Stomach (tissue), 19 donors: ENCODE measurements at places on chromosomes 7 and 10. TPM values are rescaled to one million over a fixed set of nuclear protein-coding genes. Genes with fewer than 3 reads are reported as not detected.

The GPR26 gene
- not detected for total RNA-seq

The AKR1C8 gene
- total RNA-seq: not detected

The OGDHL gene
- 4.7 TPM for total RNA-seq

The ZNF488 gene
- 2.2 TPM for total RNA-seq

The ASB15 gene
- total RNA-seq: not detected

The LIPK gene
- not detected for total RNA-seq

The EPDR1 gene
- total RNA-seq: 1.2 TPM

The NAT16 gene
- not detected for total RNA-seq

The KCNMA1 gene
- 76.9 TPM for total RNA-seq

The ASIC3 gene
- 0.29 TPM for total RNA-seq

The CDHR1 gene
- not detected for total RNA-seq

The HBP1 gene
- total RNA-seq: 12.5 TPM

The SPRN gene
- total RNA-seq: not detected

GRCh38 chr7:45129181-45129800 is 17.8 kb upstream of the TBRG4 start:
- H3K27ac ChIP-seq: no peak overlapping the region
- no peaks in the 10 kb centered on the region for H3K27me3 ChIP-seq
- H3K4me1 ChIP-seq: no peaks in the 10 kb centered on the region

GRCh38 chr7:83148776-83149175 is 13.9 kb downstream of the PCLO start:
- no peak for DNase-seq
- no peak overlapping the region for H3K4me3 ChIP-seq
- H3K27me3 ChIP-seq: no peaks in the 10 kb centered on the region

DNA sequence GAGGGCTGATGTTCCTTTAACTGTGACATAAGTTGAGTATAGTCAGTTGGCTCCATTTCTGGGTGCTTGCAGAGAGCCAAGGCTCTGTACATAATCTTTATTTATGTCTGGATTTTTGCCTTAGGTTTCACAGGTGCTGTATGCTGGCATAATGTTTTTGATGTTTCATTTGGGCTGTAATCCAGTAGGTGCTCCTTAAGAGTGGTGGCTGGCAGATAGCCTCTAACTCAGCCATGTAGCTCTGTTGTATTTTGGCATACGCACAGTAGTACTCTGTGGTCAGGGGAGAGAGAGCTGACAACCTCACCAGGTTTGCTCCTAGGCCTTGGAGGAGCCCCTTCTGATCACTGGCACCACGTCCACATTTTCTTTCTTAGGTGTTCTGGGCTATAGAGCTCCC is 61.1 kb downstream of the RNF133 start:
- H3K27ac ChIP-seq: no peak overlapping the region
- no peaks in the 10 kb centered on the region for H3K27me3 ChIP-seq
- no peak for DNase-seq
- no peak overlapping the region for H3K4me3 ChIP-seq
- H3K36me3 ChIP-seq: no peaks in the 10 kb centered on the region

GRCh38 chr10:102368077-102368476 is 27.4 kb upstream of the NFKB2 start:
- no peak overlapping the region for H3K4me3 ChIP-seq
- no peak overlapping the region for H3K27ac ChIP-seq
- no peaks in the 10 kb centered on the region for H3K4me1 ChIP-seq
- no peak for DNase-seq
- H3K36me3 ChIP-seq: peaks cover 100% of the 10 kb centered on the region

GRCh38 chr10:124459395-124459794 is 2.2 kb upstream of the LHPP start:
- H3K27ac ChIP-seq: no peak overlapping the region
- no peaks in the 10 kb centered on the region for H3K4me1 ChIP-seq
- no peaks in the 10 kb centered on the region for H3K27me3 ChIP-seq
- H3K36me3 ChIP-seq: no peaks in the 10 kb centered on the region
- H3K4me3 ChIP-seq: no peak overlapping the region
- no peak for DNase-seq

GRCh38 chr7:142797391-142798377 is 26.9 kb downstream of the PRSS2 start:
- no peaks in the 10 kb centered on the region for H3K36me3 ChIP-seq
- H3K27ac ChIP-seq: peak overlapping the region; percentile 74
- H3K4me1 ChIP-seq: peaks cover 21% of the 10 kb centered on the region
- peaks cover 8% of the 10 kb centered on the region for H3K27me3 ChIP-seq
- DNase-seq: no peak

DNA sequence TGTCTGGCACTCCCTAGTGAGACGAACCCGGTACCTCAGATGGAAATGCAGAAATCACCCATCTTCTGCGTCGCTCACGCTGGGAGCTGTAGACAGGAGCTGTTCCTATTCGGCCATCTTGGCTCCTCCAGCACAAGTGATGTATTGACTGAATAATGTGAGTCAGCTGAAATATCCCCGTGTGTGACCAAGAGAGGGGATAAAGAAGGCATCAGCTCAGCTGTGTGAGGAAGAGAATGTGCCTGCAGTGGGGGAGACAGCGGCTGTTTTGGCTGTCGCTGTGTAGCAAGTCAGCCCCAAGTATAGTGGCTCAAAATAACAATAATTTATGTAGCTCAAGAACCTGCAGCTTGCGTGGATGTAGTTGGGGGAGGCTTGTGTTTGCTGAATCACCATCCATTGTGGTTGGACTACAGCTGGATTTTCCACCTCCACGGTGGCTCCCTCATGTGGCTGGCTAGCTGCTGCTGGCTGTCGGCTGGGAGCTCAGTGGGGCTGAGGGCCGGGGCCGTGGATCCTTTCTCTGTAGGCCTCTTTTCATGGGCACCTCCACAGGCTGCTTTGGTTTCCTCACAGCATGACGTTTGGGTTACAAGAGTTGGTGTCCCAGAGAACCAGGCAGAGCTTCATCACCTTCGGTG is 434.5 kb downstream of the CCSER2 start:
- H3K27me3 ChIP-seq: no peaks in the 10 kb centered on the region
- H3K36me3 ChIP-seq: no peaks in the 10 kb centered on the region
- H3K4me3 ChIP-seq: no peak overlapping the region

- no peak overlapping the region for H3K4me3 ChIP-seq
- no peaks in the 10 kb centered on the region for H3K27me3 ChIP-seq
- no peak for DNase-seq
- H3K36me3 ChIP-seq: no peaks in the 10 kb centered on the region
Measured at GRCh38 chr10:125976960-125977605, 80.7 kb downstream of the FANK1 start.

DNA sequence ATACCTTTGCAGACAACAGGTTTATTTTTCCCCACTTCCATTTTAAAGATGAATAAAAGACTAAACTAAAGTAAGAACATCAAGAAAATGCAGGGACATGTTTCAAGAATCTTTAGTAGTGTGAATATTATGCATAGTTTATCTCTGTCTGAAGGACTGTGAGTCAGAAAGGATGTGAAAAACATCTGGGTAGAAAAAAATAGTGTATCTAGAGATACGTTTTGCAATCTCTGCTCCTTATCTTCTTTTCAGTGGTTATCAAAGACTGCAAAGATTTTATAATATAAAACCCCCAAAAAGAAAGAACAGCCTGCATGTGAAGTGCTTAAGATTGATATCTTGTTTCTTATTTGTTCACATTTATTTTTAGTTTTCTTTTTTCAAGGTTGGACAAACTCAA is 101.9 kb upstream of the ARHGAP21 start:
- H3K36me3 ChIP-seq: no peaks in the 10 kb centered on the region
- no peaks in the 10 kb centered on the region for H3K27me3 ChIP-seq
- DNase-seq: no peak
- H3K4me1 ChIP-seq: no peaks in the 10 kb centered on the region

DNA sequence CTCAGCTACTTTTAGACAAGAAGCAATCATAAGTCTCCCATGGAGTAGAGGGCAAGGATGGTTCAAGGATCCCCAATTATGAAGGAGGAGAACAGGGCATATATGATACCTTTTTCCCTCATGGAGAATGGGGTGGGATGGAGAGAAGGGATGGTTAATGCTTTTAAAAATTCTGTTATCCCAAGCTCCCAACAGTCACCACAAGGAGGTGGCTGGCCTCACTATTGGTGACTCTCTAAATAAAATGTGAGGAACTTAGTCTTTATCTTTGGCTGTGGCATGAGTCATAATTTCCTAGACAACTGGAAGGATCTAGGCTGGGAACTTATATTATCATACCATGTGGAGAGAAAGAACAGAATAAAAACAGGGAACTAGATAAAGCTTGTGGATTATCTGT is 297.0 kb downstream of the PHTF2 start:
- H3K4me3 ChIP-seq: no peak overlapping the region
- H3K27me3 ChIP-seq: no peaks in the 10 kb centered on the region
- DNase-seq: no peak

- H3K27me3 ChIP-seq: no peaks in the 10 kb centered on the region
- DNase-seq: no peak
- peaks cover 4% of the 10 kb centered on the region for H3K4me1 ChIP-seq
Measured at GRCh38 chr10:30647089-30647488, 17.5 kb upstream of the LYZL2 start.

DNA sequence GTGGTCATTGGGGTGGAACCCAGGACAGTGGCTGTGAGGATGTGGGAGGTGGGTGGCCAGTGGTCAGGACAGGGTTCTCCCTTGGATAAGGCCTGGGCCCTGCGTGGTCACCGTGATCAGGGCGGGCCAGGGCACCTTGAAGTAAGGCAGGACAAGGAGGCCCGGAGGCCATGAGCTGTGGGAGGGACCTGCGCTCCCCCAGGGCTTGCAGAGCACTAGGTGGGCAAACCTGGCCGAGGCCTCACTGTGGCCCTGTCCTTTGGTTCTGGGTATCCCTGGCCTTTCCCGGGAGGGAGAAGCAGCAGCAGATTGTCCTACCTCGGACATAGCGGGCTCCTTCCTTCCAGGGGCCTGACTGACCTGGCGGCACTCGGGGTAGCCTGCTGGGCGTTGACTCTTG is 144.8 kb upstream of the RET start:
- no peak for DNase-seq
- H3K27ac ChIP-seq: no peak overlapping the region
- H3K36me3 ChIP-seq: no peaks in the 10 kb centered on the region
- peaks cover 24% of the 10 kb centered on the region for H3K27me3 ChIP-seq

DNA sequence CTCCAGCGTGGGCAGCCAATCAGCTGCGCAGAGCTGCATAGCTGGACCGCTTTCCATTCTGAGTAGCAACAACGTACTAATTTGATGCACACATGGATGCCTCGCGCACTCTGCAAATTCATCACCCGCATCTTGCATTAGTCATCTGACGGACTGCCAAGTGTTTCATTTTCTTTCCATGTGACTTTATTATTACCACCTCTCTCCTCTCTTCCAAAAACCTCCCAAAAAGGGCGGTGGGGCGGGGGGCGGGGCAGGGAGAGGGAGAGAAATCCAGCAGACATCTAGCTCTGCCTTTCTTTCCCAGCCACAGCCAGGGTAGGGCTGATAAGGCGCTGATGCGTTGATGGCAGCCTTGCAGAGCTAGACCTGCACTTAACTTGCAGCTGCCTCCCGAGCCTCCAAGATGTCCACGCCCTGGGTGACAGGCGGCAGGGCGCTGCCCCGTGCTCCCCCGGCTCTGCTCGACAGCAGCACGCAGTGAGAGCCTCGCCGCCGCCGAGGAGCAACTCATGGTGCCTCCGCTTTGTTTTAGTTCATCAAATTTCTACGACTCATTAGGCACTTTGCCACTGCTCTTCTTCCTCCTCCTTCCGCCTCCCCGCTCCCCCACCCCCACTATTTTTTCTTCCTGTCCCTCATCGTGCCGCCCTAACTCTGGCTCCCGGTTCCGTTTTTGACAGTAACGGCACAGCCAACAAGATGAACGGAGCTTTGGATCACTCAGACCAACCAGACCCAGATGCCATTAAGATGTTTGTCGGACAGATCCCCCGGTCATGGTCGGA is 147.3 kb downstream of the CELF2 start:
- H3K4me3 ChIP-seq: peak overlapping the region; percentile 58
- DNase-seq: peak; percentile 52
- peak overlapping the region; percentile 89 for H3K27ac ChIP-seq
- no peaks in the 10 kb centered on the region for H3K36me3 ChIP-seq

DNA sequence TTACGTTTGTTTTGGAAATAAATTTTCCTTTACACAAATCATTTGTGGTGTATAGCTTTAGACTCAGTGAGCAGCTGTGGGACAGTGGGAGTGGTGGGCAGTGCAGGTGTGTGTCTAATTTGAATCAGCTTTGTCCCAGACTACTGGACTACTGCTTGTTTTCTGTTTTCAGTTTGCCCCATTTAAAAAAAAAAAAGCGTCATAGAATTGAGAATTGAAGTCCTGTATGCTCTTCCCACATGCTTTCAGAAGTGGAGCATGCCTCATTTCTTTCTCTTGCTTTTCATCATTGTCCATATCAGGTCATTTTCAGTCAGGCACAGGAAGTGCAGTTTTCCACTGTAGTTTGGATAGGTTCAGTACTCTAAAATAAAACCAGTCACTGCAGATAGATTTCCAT is 66.1 kb downstream of the SHH start:
- peaks cover 45% of the 10 kb centered on the region for H3K36me3 ChIP-seq
- H3K27me3 ChIP-seq: no peaks in the 10 kb centered on the region
- H3K27ac ChIP-seq: no peak overlapping the region
- no peak overlapping the region for H3K4me3 ChIP-seq
- peaks cover 49% of the 10 kb centered on the region for H3K4me1 ChIP-seq

GRCh38 chr10:18155321-18155720 is 15.1 kb downstream of the CACNB2 start:
- H3K36me3 ChIP-seq: no peaks in the 10 kb centered on the region
- H3K27me3 ChIP-seq: no peaks in the 10 kb centered on the region
- no peaks in the 10 kb centered on the region for H3K4me1 ChIP-seq
- H3K27ac ChIP-seq: no peak overlapping the region
- no peak overlapping the region for H3K4me3 ChIP-seq

GRCh38 chr10:11113156-11113555 is 95.5 kb downstream of the CELF2 start:
- H3K4me3 ChIP-seq: no peak overlapping the region
- no peak overlapping the region for H3K27ac ChIP-seq
- no peak for DNase-seq
- H3K4me1 ChIP-seq: no peaks in the 10 kb centered on the region
- H3K27me3 ChIP-seq: no peaks in the 10 kb centered on the region
- H3K36me3 ChIP-seq: no peaks in the 10 kb centered on the region

GRCh38 chr7:124652237-124652636 is 113.4 kb downstream of the GPR37 start:
- no peak for DNase-seq
- no peak overlapping the region for H3K4me3 ChIP-seq

- no peaks in the 10 kb centered on the region for H3K36me3 ChIP-seq
- H3K4me3 ChIP-seq: no peak overlapping the region
- H3K27ac ChIP-seq: no peak overlapping the region
- no peaks in the 10 kb centered on the region for H3K4me1 ChIP-seq
- H3K27me3 ChIP-seq: peaks cover 5% of the 10 kb centered on the region
Measured at GRCh38 chr10:104601166-104601565, 39.9 kb upstream of the SORCS3 start.

DNA sequence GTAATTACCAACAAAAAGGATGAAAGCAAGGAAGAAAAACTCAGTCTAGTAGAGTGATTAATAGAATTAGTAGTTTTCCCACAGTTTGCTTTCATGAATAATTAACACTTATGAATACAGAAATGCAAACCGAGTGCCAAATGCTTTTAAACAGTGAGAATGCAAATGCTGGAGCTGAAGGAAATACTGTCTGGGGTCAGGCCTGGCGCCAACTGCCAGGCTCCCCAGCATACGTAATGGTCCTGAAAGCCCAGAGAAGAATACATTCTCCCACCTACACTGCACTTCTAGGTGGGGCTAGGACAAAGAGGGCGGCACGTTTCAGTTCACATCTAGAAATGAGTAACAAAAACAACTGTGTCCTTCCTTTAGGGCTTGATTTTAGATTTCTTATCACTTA is 30.0 kb downstream of the GLUD1 start:
- no peak overlapping the region for H3K27ac ChIP-seq
- peak; percentile 23 for DNase-seq
- no peaks in the 10 kb centered on the region for H3K4me1 ChIP-seq
- peaks cover 56% of the 10 kb centered on the region for H3K36me3 ChIP-seq
- no peak overlapping the region for H3K4me3 ChIP-seq
